ENCODE measurements at places on chromosomes 1 and 21.

DNA sequence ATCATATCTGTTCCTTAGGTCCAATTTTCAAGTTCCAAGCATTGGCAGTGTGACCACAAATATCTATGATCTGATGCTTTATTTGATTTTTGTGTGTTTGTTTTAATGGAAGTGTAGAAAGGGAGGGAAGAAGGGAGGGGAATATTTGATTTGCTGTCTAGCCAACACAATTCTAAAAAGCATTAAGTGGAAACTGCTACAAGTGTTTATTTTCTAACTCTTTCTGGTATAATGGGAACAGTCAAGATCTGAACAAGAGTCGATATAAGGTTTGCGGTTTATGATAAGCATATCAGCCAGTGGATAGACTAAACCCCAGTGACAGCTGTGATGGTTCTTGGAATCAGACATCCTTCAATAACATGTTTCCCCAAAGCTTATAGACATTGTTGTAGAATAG is 267.8 kb upstream of the SNX7 start:
- no peak for DNase-seq

GRCh38 chr1:58443986-58444868 is 102.3 kb downstream of the OMA1 start:
- DNase-seq, result no peak

DNA sequence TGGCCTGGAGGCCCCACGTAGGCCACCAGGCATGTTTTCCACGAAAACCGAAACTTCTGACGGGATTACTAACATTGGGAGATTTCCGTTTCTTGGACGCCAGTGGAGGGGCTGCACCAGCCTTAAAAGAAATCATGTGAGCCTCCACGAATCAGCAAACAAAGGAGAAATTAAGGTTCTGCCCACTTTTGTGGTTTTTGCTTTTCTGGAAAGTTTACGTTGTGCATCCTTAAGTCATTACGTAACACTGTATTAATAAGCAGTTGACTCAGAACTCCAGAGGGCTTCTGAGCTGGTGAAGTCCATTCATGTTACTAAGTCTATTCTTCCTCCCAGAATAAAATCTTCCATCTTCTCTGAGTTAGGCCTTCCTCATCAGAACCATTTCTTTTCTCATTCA is 168.5 kb downstream of the PSMG1 start:
- DNase-seq, result no peak

- no peak for DNase-seq
These were observed 122.7 kb downstream of the SIK1 start for GRCh38 chr21:43304206-43304605.

DNA sequence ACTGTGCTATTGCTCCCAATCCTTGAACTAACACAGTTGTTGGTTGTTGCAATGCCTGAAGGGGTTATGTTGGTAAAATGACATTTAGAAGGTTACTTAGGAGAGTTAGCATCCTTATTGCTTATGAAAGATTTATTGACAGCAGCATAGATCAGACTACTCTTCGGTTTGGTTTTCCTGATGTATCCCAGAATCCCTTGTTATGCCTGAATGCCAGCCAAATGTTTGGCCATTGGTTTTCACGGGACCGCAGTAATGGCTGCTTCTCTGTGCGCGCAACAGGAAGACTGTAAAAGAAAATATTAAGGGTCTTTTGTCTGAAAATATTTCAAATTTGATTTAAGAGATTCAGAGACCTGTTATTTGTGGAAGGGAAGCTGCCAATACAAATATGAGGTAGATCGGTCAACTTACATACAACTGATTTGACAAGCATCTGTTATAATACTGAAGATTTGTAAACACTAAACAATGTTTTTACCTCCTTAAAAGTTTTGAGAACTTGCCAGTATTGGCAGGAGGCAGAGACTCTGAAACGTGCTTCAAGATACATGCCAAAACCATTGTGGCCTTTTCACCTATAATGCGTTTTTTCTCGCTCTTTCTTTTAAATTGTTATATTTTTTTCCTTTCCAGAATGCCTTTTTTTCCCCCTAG is 8.3 kb downstream of the NFIA start:
- no peak for DNase-seq

DNA sequence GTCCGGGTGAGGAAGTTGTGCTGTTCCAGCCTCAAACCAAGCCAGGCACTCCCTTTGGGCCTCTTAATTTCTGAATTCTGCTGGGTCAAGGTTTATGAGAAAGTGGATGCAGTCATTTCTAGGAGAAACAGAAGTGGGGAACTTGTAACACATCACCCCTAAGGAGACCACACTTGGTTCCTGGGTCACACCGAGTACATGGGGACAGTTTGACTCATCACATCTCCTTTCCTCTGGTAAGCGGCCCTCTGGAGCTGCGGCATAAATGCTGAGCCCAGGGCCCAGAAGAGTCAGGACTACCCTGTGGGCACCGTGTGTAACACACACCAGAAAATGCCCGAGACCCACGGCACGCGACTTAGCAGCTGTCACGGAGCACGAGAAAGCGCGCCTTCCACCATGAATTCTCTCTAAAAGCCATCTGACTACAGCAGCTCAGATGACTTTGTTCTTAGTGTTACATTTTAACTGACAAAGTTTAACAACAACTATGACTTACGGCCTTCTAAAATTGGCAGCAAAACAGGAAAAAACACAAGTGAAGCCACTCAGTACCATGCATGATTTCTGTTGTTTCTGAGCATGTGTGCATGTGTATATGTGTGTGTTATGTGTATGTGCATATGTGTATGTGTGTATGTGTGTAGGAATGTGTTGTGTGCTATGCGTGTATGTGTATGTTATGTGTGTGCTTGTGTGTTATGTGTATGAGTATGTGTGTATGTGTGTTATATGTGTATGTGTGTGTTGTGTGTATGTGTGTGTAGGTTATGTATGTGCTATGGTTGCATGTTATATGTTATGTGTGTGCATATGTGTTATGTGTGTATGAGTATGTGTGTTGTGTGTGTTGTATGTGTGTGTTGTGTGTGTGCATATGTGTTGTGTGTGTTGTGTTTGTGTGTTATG is 50.8 kb downstream of the TOMM20 start:
- DNase-seq, result no peak

DNA sequence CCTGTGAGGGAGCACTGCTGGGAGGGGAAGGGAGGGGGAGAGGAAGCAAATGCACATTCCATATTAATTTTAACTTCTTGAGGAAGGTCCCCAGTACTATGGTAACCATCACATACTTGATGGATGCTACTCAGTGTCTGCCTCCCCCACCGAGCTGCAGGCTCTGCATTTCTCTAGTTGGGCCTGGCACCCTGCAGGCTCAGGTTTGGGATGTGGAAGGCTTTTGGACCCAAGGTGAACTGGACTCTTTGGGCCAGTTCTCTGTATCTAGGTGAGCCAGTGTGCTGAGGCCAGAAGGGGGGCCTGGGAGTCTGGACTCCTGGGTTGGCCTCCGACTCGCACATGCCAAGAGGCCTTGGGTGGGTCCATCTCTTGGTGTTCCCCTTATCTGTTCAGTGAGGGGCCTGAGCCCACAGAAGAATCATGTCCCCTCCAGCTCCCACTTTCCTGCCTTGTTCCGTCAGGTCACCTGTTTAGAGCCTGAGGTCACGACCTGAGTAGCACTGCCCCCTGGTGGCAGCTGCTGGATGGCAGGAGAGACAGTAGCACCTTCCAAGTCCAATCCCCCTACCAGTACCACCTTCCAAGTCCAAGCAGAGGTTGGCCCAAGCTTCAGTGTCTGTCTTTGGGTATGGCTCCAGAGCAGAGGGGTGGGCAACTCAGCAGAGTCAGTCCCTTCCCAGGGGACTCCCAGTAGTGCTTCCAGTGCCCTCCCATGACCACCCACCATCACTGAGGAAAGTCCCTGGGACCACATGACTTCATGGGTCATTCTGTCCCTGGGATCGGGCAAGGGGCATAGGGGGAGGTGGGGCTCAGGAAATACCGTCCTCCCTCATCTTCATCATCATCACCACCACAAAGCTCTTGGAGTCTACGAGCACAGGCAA is 241.8 kb downstream of the TRABD2B start:
- peak; percentile 42 for DNase-seq

DNA sequence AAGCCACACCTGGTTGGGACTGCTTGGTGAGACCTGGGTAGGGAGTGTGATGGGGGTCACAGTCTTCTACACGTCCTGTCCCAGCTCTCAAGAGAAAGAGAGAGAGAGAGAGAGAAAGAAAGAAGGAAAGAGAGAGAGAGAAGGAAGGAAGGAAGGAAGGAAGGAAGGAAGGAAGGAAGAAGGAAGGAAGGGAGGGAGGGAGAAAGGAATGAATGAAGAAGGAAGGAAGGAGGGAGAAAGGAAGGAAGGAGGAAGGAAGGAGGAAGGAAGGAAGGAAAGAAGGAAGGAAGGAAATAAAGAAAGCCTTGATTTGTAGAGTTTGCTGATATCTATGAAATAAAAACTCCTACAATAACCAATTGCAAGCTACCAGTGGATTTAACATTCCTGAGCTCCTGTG is 28.5 kb upstream of the SOX13 start:
- DNase-seq, result no peak

GRCh38 chr1:88780485-88780884 is 96.4 kb downstream of the PKN2 start:
- DNase-seq, result no peak

- no peak for DNase-seq
These were observed 12.9 kb downstream of the PTAFR start for GRCh38 chr1:28163496-28164161.

- DNase-seq, result no peak
These were observed 8.8 kb upstream of the LMX1A start for GRCh38 chr1:165365341-165365740.

DNA sequence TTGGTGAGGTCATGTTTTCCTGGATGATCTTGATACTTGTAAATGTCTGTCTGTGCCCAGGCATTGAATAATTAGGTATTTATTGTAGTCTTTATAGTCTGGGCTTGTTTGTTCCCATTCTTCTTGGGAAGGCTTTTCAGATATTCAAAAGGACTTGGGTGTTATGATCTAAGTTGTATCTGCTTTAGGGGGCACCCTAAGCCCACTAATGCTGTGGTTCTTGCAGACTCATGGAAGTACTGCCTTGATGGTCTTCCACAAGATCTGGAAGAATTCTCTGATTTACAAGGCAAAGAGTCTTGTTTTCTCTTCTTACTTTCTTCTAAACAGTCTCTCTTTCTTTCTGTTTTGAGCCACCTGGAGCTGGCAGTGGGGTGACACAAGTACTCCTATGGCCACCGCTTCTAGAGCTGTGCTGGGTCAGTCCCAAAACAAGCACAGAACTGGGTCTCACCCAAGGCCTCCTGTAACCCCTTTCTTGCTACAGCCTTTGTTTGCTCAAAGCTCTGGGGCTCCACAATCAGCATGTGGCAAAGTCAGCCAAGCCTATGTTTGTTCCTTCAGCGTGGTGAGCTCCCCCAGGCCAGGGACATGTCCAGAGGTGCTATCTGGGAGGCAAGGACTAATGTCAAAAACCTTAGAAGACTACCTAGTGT is 12.6 kb downstream of the VN1R5 start:
- peak; percentile 9 for DNase-seq

- no peak for DNase-seq
These were observed 21.1 kb downstream of the SMAP2 start for GRCh38 chr1:40394491-40395172.
